Posterior vena cava (tissue), 2 donors: ENCODE measurements at places on chromosomes 4 and X. TPM values are rescaled to one million over a fixed set of nuclear protein-coding genes. Genes with fewer than 3 reads are reported as not detected.

The RTL9 gene
- total RNA-seq, result 0.28 TPM

The L1CAM gene
- 3.8 TPM for total RNA-seq

The MAP3K15 gene
- not detected for total RNA-seq

The GYPB gene
- 0.86 TPM for total RNA-seq

The CFAP299 gene
- total RNA-seq, result not detected

The PPEF2 gene
- not detected for total RNA-seq

The SASH3 gene
- total RNA-seq, result 18.5 TPM

The ADGRL3 gene
- total RNA-seq, result 48.0 TPM

The DAPP1 gene
- 2.8 TPM for total RNA-seq

The VBP1 gene
- 32.0 TPM for total RNA-seq

The USP9X gene
- 74.4 TPM for total RNA-seq

The VEGFC gene
- total RNA-seq, result 25.4 TPM
